Eye (tissue), 1 donor: ENCODE measurements at places on chromosomes 7 and 10.

GRCh38 chr7:1856888-1857441, 186.9 kb downstream of the ELFN1 start:
- DNase-seq: no peak

- peak; percentile 82 for DNase-seq
These were observed 21.5 kb downstream of the POLL start for GRCh38 chr10:101566333-101567164.

DNA sequence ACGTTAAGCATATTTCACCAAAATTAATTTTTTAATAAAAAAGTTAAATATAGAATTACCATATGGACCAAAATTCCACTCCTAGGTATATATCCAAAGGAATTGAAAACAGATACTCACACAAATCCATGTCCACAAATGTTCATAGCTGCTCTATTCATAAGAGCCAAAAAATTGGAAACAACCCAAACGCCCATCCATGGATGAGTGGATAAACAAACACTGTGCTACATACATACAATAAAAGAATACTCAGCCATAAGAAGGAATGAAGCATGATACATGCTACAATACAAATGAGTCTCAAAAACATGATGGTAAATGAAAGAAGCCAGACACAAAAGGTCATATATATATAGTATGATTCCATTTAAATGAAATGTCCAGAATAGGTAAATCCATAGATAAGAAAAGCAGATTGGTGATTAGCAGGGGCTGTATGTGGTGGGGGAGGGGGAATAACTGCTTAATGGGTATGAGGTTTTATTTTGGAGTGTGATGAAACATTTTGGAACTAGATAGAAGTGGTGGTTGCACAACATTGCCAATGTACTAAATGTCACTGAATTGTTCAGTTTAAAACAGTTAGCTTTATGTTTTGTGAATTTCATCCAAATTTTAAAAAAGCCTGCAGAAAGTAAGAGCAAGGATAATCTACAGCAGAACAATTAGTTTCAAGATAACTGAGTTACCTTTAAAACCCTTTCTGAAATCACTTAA, 101.2 kb upstream of the EFCAB10 start:
- DNase-seq: no peak

DNA sequence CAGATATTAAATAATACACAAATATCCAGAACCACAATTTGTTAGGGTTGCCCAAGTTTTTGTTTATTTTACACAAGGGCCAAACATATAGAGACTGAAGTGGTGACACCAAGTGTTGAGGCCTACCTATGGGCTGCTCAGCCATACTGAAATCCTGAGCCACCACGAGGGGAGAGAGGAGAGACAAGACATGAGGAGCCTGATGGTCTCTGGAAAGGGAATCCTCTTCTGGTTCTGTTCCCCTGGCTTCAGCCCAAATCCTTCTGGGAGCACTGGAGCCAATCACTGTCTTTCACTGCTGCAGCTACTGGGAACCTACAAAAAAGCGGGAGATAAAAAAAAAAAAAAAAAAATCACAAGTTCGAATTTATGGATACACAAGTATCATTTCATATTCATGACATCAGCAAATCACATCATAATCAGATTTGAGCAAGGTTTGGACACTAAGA, 1.9 kb downstream of the SKIDA1 start:
- DNase-seq: peak; percentile 86

DNA sequence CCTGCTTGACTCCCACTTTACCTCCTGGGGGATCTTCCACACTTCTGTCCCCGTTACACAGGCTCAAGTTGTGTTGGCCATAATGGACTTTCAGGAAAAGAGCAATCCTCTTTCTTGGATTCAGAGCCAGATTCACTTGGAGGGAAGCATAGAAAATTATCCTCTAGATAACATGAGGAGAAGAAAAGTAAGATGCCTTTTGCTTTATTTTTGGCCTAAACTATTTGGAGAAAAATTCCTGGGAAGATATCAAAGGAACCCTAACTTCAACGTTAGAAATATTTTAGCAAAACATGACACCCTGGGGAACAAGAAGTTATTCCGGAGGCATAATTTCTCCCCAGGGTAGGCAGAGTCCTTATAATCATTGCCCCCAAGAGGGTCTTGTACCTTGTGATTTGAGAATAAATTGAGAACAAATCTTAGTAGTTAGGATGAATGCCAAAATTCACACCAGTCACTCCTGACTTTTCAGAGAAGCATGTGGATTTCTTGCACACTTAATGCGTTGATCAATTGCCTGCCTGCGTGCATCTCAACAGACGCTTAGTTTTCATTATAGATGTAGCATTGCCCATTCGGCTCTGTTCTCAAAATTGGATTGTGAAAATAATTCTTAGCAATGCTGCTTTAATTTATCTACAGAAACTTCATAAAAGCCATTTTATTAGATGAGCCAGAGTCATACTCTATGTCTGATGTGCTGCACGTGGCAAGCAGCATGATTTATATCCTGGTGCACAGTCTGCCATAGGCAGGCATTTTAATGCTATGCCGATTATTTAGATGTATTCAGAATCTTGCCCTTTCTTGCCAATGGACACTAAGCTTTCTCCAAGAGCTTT, 224.4 kb downstream of the C7orf25 start:
- DNase-seq: peak; percentile 25

GRCh38 chr10:69451784-69452251, 553 bp downstream of the TSPAN15 start:
- no peak for DNase-seq

DNA sequence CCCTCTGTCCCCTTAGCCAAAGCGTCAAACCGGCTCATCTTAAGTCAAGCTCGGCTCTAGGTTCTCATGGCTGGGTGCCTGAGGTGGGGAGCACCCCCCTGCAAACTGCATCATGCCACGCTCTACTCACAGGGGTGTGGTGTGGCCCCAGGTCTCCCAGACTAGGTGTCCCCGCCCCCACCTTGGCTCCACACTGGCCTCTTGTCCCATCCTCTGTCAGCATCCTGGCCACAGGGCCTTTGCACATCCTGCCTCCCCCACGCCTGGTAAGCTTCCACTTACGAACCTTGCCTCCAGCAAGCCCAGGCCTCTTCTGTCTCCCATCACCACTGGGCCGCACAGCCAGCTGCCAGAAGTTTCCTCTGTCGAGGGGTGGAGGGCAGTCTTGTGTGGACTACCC, 20.2 kb upstream of the GRIFIN start:
- DNase-seq: no peak

DNA sequence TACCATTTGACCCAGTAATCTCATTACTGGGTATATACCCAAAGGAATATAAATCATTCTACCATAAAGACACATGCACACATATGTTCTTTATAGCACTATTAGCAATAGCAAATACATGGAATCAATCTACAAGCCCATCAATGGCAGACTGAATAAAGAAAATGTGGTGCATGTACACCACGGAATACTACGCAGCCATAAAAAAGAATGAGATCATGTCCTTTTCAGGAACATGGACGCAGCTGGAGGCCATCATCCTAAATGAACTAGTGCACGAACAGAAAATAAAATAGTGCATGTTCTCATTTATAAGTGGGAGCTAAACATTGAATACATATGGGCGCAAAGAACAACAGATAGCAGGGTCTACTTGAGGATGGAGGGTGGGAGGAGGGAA, 26.6 kb downstream of the NRP1 start:
- no peak for DNase-seq

GRCh38 chr10:47346581-47347302, 1.4 kb upstream of the RBP3 start:
- DNase-seq: no peak

- DNase-seq: peak; percentile 45
These were observed 23.0 kb downstream of the ABLIM1 start for GRCh38 chr10:114635101-114635500.

DNA sequence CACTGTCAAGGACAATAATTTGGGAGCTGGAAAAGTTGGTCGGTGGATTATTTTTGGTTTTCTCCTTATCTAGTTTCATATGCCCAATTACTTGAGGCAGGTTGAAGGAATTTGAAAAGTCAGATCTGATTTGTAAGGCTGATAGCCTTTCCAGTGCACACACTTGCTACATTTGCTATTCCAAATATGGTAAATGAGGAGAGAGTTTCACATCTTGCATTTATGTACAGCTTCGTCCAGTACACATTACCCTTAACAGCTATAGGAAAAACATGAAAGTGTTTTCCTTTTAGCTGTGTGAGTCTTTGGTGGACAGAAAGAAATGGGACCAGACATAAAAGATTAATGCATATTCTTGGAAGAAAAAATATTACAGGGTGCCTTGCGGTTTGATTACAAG, 201.8 kb downstream of the CELF2 start:
- DNase-seq: no peak

GRCh38 chr10:131094527-131095312, 216.8 kb downstream of the TCERG1L start:
- DNase-seq: peak; percentile 69

DNA sequence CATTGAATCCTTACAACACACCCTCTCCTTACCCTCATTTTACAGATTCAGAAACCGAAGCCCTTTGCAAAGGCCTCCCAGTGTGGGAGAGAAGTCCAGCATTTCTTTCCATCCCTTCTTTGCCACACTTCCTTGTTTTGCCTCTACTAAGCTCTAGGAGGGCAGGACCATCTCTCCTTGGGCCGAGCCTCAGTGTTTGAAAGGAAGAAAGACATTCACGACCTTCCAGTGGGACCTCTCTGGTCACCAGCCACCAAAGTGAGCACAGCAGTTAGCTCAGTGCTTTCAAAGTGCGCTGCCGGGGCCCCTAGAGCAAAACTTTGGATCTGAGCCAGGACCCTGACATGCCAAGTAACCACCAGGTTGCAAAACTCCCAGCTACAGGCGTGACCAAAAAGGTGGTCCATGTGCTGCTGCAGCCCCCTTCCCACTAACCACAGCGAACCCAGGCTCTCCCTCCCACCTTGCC, 12.4 kb downstream of the CTBP2 start:
- no peak for DNase-seq

GRCh38 chr7:38929460-38930171, 20.6 kb upstream of the VPS41 start:
- DNase-seq: peak; percentile 75

- no peak for DNase-seq
These were observed 117.2 kb downstream of the ANLN start for GRCh38 chr7:36506820-36507219.

- DNase-seq: no peak
These were observed 103.0 kb upstream of the KLF6 start for GRCh38 chr10:3887885-3888476.

DNA sequence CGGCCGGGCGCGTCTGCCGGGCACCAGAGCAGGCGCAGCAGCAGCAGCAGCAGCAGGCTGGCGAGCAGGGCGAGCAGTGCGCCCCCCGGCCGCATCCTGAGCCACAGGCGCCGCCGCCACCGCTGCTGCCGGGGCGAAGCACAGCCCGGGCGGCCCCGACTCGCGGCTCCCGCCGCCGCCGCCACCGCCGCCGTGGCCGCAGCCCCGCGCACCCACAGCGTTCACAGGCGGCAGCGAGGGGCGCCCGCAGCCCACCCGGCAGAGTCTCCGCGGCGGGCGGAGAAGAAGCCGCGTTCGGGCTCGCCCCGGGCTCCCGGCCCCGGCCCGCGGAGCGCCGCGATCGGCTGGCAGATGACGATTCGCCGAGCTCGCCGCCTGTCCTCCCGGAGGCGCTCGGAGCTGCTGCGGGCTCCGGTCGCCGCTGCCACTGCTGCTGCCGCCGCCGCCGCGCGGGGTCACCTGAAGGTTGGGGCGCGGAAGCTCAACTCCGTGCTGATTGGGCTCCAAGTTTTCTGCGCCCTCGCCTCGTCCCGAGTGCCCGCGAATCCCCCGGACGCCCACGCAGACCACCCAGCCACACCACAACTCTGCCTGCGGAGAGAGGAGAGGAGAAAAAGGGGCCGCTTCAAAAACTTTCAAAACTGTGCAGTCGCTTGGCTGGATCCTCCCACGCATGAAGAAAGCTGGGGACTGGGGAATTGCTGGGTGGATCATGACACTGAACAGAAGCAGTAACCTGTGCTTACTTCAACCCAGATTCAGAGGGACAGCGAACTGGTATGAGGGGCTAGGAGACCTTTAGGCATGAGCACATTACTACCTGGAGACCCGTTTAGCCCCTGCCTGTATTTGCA, at the start of gene ST8SIA6:
TSS of gene ST8SIA6 (minus strand) at position 435 of the 854 bp plus-strand sequence. CDS start at position 95, 340 bp downstream.
- DNase-seq: peak; percentile 78

DNA sequence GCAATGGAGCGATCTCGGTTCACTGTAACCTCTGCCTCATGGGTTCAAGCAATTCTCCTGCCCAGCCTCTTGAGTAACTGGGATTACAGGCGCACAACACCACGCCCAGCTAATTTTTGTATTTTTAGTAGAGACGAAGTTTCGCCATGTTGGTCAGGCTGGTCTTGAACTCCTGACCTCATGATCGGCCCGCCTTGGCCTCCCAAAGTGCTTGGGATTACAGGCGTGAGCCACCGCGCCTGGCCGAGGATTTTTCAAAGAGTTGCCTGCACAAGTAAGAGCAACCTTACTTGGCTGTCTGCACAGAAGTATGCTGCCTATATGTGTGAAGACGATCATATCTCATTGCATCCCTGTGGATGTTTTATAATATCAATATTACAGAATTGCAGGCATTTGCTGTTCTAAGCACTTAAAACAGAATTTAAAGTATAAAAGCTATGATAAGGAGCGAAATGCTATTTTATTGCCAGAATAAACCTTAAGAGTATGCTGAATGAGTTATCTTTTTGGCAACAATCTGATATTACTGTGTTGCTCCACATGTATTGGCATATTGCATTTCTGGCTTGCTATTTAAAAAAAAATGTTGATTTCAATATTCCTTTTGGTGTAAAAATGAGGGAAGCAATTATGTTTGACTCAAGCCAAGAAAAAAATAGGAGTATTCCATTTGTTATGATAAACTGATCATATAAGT, 379.4 kb upstream of the SEMA3D start:
- DNase-seq: no peak

- DNase-seq: no peak
These were observed 56.6 kb upstream of the PTN start for GRCh38 chr7:137399827-137400823.

DNA sequence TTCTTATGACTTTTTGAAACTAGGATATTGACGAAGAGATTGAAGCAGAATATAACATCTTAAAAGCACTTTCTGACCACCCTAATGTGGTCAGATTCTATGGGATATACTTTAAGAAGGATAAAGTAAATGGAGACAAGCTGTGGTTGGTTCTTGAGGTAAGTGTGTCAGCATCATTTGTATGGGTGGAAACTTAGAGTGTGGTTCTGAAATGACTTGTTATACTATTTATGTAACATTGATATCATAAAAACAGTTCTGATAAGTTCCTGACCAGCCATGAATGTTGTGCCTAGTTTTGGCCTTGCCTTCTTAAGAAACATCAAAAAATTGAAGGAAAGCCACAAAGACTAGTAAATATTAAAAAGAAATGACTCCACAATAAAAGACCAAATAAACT, 20.8 kb downstream of the MYO3A start:
- no peak for DNase-seq

- no peak for DNase-seq
These were observed 65.8 kb downstream of the STK17A start for GRCh38 chr7:43648473-43649406.
